ENCODE measurements at places on chromosomes 5 and 9. TPM values are rescaled to one million over a fixed set of nuclear protein-coding genes. Genes with fewer than 3 reads are reported as not detected.

- DNase-seq = no peak
Measured at GRCh38 chr5:172336676-172337285, 53.2 kb upstream of the UBTD2 start.

DNA sequence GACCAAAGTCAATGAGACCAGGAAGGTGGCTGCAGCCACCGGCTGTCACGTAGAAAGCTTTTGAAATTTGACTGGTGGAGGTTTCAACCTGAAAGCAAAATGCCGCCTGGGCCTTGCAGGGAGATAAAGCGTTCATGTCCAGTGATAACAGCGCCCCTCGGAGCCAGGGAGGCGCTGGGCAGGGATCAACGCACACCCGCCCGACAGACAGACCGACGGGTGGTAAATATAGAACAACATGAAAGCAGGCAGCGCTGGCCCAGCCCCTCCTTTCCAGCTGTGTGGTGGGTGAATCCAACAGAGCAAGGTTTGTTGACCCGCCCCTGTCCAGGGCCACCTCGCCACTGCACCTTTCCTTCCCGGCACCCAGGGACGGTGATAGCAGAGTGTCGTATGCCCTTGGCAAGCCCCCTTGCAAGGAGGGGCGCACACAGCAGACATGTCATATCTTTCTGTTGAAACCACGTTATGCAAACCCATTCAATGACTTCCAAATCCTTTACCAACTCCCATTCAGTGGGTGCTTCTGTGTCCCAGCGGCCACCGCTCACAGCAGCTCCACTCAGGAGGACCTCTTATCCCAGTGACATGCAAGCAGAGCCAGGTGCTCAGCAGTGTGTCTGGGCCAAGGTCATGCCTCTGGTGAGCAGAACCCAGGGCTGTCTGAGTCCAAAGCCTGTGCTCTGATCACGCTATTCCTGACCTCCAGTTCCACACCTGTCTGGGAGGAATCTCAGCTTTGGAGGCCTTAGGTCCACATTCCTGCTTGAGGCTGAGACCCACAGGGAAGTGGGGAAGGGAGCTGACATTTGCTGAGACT is 38.7 kb downstream of the NKX2-5 start:
- no peak for DNase-seq

The MARCHF3 gene
- total RNA-seq = 2.4 TPM

The LCN15 gene
- not detected for total RNA-seq

Measured in activated naive CD8-positive, alpha-beta T cell treated with anti-CD3 and anti-CD28 coated beads, Interleukin-2, amount 10 ng/mL, durations not matched to agents 7 days and 5 days (primary cell).